GM12878 (cell line): ENCODE measurements at places on chromosomes 5 and 9.

DNA sequence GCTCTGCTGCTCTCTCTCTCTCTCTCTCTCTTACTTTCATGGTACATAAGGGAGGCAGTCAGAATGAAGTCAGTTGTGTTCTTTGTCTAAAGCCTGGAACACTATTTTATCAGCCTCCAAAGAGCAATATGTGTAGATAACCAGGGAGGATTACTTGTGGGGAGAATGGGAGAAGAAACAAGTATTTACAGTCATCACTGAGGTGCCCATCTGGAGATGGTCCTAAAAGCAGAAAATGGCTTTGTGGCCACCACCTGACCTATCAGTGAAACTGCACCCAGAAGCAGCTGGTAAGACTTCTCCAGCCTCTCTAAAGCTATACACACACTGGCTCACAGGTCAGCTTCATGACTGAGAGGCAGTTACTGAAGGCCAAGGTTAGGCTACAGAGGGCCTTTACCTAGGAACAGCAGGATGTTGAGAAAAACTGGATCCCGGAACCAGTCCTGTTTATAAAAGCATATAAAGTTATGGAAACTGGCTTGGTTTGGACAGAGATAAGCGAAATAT is 75.1 kb downstream of the MRPS27 start:
- H3K27me3 ChIP-seq: no peaks in the 10 kb centered on the region
- no peak overlapping the region for H3K27ac ChIP-seq
- no peak overlapping the region for H3K4me3 ChIP-seq
- peaks cover 10% of the 10 kb centered on the region; the same call in 1 of the 2 replicates for H3K4me1 ChIP-seq

DNA sequence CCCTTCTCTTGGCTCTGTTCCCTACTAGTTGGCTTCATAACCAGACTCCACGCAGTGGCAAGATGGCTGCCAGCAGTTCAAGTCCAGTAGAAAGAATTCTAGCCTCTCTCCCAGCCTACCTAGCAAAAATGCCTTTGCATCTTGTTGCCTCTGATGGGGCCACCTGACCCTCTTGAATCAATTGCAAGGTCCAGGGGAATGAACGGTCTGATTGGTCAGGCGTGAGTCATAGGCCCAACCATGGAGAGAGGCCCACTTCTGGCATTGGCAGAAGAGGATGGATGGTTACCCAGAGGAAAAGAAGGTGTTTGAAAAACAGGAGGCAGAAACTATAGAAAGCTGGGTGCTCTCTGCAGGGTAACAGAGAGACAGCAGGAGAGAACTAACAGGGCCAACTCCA is 622.6 kb downstream of the CCDC171 start:
- H3K27ac ChIP-seq: no peak overlapping the region
- H3K4me1 ChIP-seq: no peaks in the 10 kb centered on the region
- DNase-seq: no peak
- no peak overlapping the region for H3K4me3 ChIP-seq

DNA sequence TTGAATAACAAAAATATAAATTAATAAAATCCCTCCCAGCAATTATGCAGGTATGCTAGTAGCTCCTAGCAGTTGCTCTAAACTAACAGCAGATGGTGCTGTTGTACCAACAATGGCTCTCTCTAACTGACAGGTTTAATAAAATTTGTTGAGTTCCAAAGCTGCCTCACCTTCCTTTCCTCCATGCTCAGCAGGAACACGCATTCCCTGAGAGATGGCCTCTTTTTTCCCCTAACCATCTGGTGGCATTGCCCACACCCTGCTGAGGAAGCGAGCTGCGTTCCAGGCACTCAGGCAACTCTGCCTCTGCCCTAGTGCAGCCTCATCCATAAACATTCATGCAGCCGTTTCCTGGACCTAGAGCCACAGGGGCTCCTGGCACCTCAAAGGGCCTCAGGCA is 106.2 kb downstream of the KLHL3 start:
- H3K27me3 ChIP-seq: no peaks in the 10 kb centered on the region
- no peaks in the 10 kb centered on the region; the same call in 1 of the 2 replicates for H3K36me3 ChIP-seq
- no peak overlapping the region for H3K27ac ChIP-seq

GRCh38 chr5:107247427-107247826 is 423.3 kb downstream of the EFNA5 start:
- H3K4me3 ChIP-seq: no peak overlapping the region
- no peak for DNase-seq
- H3K4me1 ChIP-seq: no peaks in the 10 kb centered on the region
- no peaks in the 10 kb centered on the region for H3K36me3 ChIP-seq

DNA sequence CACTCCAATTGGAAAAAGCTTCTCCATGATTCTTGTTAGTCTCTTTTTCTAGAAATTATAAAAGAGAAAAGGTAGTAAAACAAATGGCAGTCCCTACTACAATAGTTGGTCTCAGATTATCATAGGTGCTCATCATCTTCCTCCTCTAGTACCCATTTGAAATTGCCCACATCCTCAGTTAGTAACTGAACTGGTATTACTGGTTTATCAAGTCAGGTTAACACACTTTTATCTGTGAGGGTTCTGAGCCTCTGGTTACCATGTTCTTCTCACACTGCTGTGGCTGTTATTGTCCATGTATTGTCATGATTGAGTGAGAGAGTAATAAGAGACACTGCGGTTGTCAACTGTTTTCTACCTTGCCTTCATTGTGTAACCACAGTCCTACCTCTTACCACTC is 901.7 kb downstream of the TLE1 start:
- no peak overlapping the region for H3K27ac ChIP-seq
- no peak overlapping the region for H3K4me3 ChIP-seq
- no peaks in the 10 kb centered on the region for H3K27me3 ChIP-seq
- no peaks in the 10 kb centered on the region for H3K4me1 ChIP-seq
- DNase-seq: no peak

DNA sequence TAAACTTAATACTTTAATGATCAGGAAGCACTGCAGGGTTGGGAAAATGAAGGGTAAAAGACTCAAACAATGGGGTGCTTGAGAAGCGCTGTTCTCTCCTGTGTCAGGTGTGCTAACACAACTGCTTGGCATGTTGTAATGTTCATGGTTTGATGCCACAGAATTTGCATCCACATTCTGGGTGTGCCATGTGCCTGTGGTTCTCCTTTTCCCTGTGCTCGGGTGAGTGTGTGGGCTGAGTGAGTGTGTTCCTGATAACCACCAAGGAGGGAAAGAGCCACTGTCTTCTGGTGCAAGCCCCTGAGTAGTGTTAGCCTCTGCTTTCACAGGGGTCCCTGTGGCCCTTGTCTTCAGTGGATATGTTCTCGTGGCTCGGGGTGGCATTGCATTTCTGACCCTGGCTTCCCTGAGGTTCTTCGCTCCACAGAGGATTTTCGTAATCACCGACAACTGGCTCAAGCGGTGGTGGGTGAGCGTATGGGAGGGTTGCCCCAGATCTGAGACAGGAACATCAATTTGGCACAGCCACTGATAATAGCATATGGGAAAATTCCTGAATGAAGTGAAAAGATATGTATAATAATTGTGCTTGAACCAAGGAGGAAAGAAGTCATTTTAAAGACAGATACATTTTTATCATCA is 102.0 kb downstream of the MVB12B start:
- no peaks in the 10 kb centered on the region for H3K4me1 ChIP-seq
- peaks cover 8% of the 10 kb centered on the region for H3K27me3 ChIP-seq
- no peak overlapping the region for H3K4me3 ChIP-seq
- no peak for DNase-seq

DNA sequence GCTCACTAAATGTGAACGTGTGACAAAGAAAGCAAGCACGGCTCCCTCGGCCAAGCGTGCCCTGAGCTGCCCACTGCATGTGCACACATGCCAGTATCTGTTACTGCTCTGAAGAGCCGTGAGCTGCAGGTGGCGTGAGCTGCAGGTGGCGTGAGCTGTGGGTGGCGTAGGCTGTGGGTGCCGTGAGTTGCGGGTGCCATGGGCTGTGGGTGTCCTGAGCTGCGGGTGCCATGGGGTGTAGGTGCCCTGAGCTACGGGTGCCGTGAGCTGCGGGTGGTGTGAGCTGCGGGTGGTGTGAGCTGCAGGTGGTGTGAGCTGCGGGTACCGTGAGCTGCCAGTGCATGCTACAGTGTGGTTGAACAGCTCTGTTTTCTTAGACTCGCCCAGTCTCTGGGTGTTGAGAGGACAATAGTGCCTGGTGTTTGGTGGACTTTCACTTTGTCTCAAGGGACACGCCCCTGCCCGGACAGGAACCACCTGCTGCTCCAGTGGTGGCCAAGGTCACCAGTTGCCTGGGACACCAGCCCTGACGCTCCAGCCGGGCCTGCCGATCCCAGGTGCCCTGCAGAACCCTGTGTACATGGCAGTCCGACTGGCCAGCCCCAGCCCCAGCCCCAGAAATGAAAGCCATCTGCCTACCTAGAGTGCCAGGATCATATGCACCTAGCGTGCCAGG is 6.7 kb downstream of the CCDC187 start:
- no peak overlapping the region for H3K4me3 ChIP-seq
- H3K27ac ChIP-seq: no peak overlapping the region
- H3K36me3 ChIP-seq: no peaks in the 10 kb centered on the region
- no peaks in the 10 kb centered on the region for H3K27me3 ChIP-seq

DNA sequence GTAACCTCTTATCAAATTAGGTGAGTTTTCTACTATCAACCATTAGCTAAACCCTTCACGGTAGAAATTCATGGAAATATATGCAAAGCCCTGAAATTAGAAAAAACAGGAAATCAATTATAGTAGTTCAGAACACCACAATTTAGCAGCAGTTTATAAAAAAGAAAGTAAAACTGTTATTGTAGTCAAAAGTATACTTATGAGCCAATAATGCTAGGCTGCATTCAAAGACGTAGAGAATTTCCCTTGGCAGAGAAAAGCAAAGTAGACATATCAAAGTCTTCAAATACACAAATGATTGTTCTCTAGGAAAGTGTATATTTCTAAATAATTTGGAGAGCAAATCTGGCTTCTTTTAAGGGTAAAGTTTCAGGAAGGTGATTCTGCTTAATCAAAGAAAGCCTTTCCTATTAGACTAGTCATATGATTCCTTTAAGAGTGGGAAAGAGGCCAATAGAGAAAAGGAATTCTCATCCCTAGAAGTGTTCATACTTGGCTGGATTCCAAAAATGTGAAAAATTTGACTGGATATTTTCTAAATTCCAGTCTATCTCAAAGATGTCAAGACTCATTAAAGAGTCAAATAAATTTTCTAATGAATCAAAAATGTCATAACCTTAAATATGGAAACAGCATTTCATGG is 185.5 kb downstream of the SMC2 start:
- no peak overlapping the region for H3K27ac ChIP-seq
- H3K4me3 ChIP-seq: no peak overlapping the region
- H3K36me3 ChIP-seq: no peaks in the 10 kb centered on the region

DNA sequence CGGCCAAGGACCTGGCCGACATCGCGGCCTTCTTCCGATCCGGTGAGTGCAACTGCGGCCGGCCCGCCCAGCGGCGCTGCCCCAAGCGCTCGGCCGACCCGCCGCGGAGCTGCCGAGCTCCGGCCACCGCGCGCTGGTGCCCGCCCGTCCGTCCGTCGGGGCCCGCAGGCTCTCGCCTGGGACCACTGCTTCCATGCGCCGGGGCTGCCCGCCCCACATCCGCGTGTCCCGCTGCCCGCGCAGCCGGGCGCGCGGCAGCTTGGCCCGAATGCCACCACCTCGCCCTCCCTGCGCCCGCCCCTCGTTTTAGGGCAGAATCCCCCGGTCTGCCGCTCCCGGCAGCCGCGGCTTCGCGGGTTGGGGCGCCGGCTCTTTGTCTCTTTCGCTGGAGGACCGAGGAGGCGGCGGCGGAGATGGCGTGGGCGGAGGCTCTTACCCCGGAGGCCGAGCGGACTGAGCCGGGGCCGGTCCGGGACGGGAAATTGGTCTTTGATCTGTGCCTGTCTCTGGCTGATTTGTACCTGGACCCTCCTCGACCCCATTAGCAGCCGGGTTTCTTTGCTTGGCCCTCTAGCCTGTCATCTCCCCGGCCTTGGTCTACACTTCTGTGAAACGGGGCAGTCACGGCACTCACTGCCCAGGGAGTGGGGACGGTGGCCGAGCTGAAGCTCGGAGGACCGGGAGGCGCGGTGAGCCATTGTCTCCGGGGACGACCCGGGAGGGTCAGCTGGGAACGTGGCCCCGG is 871 bp downstream of the TRIO start:
- H3K4me1 ChIP-seq: peaks cover 24% of the 10 kb centered on the region
- H3K36me3 ChIP-seq: no peaks in the 10 kb centered on the region
- peak overlapping the region; percentile 64 for H3K27ac ChIP-seq
- peak overlapping the region; percentile 100 for H3K4me3 ChIP-seq
- H3K27me3 ChIP-seq: no peaks in the 10 kb centered on the region

DNA sequence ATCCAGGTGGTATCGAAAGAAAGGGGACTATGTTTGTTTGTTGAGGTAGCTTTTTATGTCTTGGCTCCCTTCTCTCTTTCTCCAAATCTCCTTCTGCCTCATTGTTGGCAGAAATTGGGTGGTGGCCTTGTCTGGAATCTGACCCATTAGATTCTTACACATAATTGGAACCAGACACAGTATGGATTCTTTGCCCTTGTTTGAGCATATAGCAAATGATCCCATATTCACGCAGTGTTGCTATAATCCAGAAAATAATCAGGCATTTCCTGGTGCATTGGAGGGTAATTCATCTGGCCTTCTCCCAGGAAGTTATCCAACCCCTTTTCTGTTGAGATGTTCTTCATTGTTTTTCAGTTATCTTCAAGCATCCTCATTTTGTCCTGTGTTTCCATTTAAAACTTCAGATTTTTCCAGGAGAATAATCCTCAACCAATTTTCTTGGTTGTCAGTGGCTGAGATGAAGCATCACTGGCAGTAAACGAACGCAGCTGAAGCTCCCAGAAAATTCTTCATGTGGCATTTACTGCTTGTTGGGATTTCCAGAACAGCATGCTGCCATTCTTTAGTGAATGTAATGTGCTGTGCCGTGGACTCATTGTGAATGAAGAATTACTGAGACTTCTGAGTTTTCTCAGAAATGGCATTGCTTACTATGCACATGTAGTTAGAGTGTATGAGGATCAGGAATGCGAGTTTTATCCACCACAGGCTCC is 70.5 kb upstream of the NTRK2 start:
- no peaks in the 10 kb centered on the region for H3K27me3 ChIP-seq
- H3K4me3 ChIP-seq: no peak overlapping the region
- no peaks in the 10 kb centered on the region for H3K36me3 ChIP-seq
- DNase-seq: no peak

- H3K4me3 ChIP-seq: no peak overlapping the region
- DNase-seq: no peak
- H3K27me3 ChIP-seq: no peaks in the 10 kb centered on the region
- H3K36me3 ChIP-seq: no peaks in the 10 kb centered on the region
- H3K4me1 ChIP-seq: no peaks in the 10 kb centered on the region
Measured at GRCh38 chr5:9787861-9788600, 157.9 kb upstream of the TAS2R1 start.

DNA sequence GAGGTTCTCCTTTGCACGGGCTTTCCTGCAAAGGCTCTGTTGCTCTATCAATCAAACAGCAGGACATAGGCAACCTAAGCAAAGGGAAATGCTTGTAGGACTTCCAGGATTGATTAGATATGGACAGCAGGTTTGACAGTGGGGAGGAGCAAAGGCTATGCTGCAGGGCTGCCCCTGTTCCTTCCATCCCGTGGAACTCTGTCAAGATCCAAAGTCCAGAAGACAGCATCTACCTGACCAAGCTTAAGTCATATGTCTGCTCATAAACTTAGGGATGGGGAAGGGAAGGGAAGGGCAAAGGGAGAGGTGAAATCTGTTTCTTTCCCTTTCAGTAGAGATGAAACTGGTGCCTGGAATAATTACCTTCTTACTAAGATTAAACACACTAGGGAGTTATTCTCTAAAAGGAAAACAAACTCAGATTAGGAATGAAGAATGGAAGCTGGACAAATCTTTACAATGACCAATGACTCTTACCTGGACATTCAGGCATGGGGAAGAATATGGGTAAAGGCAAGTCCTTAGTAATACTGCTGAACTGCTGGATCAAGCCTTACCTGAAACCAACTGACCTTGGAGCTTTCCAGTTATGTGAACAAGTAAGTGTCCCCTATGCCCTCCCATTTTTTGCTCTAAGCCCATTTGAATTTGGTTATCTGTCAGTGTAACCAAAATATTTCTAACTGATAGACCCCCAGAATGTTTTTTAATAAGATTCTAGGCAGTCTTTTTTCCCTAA is 8.4 kb upstream of the ACOT12 start:
- H3K4me1 ChIP-seq: no peaks in the 10 kb centered on the region
- DNase-seq: no peak
- no peaks in the 10 kb centered on the region for H3K27me3 ChIP-seq
